Vagina (tissue), 2 donors: ENCODE measurements at places on chromosomes 6 and 20.

DNA sequence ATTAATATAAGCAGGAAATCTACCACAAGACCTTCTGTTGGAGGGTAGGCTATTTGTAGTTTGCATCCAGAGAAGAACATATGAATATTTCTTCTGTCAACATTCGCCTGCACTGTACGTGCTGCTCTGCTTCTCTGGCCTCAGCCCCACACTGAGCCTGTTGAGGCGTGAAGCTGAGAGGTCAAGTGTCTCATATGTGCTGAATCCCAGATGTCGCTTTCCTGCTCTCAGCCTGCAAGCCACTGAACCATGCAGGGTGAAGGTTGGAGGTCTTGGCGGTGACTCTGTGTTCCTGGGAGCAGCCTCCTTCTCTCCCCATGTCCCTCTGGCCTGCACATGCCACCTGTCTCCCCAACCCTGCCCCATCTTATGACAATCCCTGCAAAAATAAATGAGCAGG, 83.6 kb downstream of the TMEM170B start:
- DNase-seq = no peak

DNA sequence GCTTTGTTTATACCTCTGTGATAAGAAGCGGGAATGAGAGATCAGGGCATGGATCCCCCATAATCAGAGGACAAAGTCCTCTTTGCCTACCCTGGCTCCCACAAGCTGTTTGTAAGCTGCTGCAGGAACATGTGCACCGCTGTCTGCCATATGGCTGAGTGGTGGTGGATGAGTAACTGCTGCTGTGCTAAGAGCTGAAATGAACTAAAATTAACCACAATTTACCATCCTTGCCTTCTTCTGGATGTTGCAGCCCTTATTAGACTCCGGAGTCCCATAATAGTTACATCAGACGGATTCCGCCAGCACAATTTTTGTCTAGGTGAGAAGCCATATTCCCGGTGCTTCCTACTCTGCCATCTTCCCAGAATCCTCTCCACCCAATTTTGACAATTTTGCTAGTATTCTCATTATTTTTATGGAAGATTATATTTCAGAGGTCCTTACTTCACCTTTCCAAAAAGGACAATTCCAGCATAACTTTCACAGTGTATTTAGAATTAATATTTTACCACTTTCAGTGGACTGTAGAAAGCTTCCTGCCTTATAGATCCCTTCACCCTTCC, 6.0 kb upstream of the CMTR1 start:
- DNase-seq = no peak

GRCh38 chr6:46592046-46592445, 60.6 kb downstream of the CYP39A1 start:
- no peak for DNase-seq

- DNase-seq = no peak
Measured at GRCh38 chr6:33604941-33605854, 15.9 kb upstream of the ITPR3 start.

DNA sequence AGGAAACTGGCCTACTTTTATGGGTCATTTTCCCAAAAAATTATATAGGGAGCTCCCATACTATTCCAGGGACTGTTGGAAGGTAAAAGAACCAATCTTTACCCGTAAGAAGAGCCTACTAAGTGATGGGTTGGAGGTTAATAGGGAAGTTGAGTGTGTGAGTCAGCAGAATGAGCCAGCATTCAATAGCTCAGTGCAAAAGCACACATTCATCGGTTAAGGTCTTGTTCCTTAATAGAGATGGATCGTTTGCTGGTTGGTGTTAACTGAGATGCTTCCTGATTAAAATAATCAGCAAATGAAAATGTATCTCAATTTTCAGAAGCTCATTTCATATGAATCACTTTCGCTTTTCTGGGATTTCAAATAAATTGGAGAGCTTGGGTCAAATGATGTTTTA, 115.3 kb upstream of the MRPS10 start:
- DNase-seq = no peak

GRCh38 chr20:37529214-37529967, 1.7 kb upstream of the BLCAP start:
- DNase-seq = peak; percentile 70

- no peak for DNase-seq
Measured at GRCh38 chr6:150783813-150784212, 81.7 kb upstream of the MTHFD1L start.

GRCh38 chr6:3131695-3132094, 13.2 kb downstream of the BPHL start:
- no peak for DNase-seq

- no peak for DNase-seq
Measured at GRCh38 chr6:153216789-153217188, 85.7 kb upstream of the RGS17 start.

GRCh38 chr20:32116079-32116521, 6.6 kb downstream of the TM9SF4 start:
- no peak for DNase-seq

GRCh38 chr20:39269493-39270217, 307.5 kb downstream of the DHX35 start:
- DNase-seq = no peak
